Nephron progenitor cell (in vitro differentiated cells): ENCODE measurements at places on chromosomes 12 and 14.

DNA sequence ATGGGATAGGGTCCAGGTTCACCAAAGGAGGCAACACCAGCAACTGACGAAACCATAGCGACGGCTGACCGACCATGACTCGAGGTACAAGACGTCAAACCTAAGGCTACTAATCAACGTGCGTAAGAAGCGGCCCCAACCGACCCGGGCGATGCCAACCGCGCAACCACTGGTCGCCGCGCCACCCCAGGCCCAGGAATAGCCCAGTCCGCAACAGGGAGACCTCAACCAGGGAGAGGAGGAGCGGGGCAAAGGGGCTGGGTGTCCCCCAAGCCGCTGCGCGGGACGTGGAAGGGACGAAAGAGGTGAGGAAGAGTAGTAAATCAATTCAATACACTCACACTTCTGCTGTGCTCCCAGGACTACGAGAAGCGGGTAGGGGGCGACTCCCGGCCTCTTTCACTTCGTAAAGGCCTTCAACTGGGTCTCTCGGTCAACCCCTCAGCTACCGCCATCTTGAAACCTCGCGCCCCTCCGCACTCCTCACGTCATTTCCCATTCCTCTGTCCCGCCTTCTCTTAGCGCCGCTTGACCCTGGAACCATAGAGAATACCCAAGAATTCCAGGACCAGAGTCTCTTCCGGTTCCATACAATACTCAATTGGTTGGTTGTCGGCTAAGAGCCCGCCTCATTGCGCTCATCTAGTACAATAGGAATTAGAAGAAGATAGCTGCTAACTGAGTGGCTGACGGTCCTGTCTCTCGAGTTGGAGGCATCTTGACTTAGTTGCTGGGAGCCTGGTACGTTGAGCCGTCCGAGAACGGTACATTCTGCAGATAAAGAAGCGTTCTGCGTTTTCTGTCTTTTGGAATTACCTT is at the start of the genes C12orf60 and WBP11:
Gene C12orf60 (plus strand): TSS at position 660 of the 819 bp plus-strand sequence. CDS start 19,266 bp downstream, outside the sequence.
Gene WBP11 (minus strand): TSS at position 468 of the 819 bp plus-strand sequence. CDS start 2,095 bp downstream, outside the sequence.
- peak; percentile 84 for DNase-seq

DNA sequence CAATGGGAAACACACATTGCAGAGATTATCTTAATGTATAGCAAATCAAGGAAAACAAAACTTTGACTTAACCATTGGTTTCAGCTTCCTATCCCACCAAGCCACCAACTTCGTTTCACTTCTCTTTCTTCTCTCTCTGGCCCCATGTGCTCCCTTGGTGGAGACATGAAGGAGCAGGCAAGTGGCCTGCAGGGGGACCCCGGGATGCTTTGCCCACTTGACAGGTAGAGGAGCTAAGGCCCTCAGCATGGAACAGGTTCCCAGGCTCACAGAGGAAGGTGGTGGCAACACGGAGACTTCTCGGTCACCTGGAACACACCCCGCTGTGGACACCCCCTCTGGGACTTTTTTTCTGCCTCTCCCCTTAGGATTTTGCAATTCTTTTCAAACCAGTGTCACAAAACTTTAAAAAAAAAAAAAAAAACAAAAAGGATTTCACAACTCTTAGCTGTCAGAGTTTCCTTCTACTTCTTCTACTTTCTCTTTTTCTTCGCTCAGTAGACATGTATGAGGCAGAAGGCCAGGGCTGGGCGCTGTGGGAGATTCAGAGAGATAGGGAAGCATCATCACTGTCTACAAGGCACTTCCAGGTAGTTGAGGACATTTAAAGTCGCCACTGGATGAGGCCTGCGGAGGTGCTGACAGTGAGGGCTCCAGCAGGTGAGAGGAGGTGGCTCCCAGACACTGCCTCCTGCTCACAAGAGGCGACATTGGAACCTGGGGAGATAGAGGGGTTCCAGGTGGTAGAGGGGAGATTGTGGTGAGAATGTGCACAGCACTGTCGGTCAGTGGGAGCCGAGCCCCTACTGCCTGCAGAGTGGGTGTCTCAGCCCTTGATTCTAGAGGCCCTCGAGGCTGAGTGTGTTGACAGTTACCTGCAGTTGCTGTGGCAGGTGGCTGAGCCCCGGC is 119.6 kb downstream of the GCH1 start:
- peak; percentile 22 for DNase-seq

GRCh38 chr12:22729957-22730443 is 105.0 kb downstream of the ETNK1 start:
- no peak for DNase-seq

- no peak for DNase-seq
Observed at GRCh38 chr14:80059041-80059440, 152.3 kb downstream of the DIO2 start.

GRCh38 chr12:125185740-125186470 is 120.7 kb downstream of the AACS start:
- DNase-seq, result peak; percentile 92

- peak; percentile 57 for DNase-seq
Observed at GRCh38 chr12:12008931-12009611, 61.7 kb upstream of the BCL2L14 start.

DNA sequence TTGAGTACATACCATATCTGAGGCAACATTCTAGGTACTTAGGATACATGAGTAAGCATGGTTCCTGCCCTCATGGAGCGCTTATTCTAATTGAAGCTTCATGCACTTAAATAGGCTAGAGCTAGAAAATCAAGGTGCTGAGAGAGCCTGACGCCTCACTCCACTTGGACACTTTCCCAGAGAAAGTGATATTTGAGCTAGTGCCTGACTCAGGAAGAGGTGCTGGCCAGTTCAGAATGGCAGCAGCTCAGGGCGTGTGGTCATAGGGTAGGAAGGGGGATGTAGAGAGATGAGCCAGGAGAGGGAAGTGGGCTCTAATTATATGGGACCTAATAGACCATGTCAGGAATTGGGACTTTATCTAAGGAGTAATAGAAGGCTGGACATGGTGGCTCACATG is 33.3 kb downstream of the TULP3 start:
- no peak for DNase-seq

- no peak for DNase-seq
Observed at GRCh38 chr12:15192720-15193119, 28.5 kb downstream of the RERG start.

GRCh38 chr14:68873376-68873775 is 80.5 kb upstream of the ZFP36L1 start:
- DNase-seq, result no peak

DNA sequence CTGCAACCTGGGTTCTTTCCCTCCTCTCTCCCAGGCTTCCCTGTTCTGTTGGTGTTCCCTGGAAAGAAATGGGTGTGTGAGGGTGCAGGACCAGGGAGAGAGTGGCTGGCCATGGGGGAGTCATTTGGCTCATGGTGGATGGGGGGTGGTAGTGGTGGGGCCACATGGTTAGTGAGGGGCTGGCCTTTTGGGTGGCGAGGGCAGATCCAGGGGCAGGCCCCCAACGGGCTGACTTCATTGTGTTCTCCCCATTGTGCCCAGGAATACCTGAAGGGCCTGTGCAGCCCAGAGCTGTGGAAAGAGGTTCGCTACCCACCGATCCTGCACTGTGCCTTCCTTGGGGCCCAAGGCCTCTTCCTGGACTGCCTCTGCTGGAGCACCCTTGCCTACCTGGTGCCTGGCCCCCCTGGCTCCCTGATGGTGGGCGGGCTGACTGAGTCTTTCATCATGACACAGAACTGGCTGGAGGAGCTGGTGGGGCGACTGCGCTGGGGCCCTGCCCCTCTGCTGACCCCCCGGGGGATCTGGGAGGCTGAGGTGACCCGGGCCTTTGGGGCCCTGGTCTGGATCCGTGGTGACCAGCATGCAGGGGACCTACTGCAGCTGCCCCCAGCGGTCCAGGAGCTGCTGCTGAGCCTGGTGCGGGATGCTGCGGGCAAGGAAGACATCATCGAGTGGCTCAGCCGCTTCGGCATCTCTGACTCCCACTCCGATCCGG is 9.0 kb downstream of the NYNRIN start:
- no peak for DNase-seq

GRCh38 chr12:6735448-6736191 is 11.8 kb downstream of the COPS7A start:
- DNase-seq, result peak; percentile 54

DNA sequence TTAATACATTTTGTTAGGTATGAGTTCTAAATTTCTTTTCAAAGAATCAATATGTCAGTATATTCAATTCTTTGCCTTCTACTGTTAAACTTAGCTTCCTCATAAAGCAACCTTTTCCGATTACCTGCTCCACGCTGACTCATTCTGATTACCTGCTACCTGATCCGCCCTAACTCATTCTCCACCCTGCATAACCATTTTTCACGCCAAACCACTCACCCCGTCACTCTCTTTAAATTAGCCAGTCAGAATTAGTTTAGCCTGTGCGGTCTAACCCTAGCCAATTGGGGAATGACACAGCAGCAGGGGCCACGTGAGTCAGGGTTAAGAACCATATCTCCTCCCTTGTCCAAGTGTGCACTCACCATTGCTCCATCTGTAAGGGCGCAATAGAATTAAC is 72.2 kb upstream of the FICD start:
- DNase-seq, result no peak

GRCh38 chr14:93262446-93262845 is 55.4 kb downstream of the UBR7 start:
- no peak for DNase-seq

DNA sequence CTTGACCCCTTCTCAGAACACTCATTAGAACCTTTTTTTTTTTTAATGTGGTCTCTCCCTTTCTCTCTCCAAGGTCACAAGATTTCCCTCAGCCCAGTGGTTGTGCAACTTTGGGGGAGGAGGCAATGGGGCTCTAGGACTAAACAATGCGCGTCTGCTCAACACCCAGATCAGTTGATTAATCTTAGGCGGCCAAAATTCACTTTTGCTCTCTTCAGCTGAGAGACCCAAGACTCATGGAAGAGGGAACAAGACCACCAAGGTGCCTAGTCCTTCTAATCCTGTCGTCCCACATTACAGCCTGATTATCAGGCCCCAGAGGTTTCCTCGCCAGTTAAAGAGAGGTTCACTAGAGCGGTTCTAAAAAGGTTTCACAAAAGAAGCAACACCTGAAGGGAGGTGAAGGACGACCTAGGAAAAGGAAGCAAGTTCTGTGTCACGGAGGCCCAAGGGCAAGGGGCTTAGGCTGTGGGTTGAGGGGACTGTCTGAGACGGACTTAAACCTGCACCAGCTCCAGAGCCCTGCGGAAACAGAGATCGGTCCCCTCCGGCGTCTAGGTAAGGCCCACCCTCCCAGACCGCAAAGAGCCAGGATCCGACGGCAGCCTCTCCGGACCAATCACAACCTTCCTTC is 824 bp upstream of the TARBP2 start:
- DNase-seq, result no peak

GRCh38 chr14:41609704-41610183 is 3.1 kb downstream of the LRFN5 start:
- DNase-seq, result peak; percentile 74

DNA sequence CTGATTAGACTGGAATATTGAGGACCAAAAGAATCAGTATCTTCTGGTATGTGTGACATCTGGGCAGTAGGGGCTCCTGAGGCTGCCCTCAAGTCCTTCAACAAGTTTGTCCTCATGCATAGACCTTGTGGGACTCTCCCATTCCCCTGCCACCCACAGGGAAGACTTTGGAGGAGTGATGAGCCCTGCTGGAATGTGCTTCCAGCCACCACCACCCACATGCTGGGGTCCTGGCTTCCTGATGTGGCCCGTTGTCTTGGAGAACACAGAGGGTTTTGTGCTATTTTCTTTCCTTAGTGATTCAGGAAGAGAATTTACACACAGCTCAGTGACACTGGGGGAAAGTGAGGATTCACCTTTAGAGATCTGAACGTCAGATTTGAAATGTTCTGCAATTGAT is 29.2 kb upstream of the SEL1L start:
- no peak for DNase-seq

GRCh38 chr14:93825235-93825553 is 36.9 kb upstream of the PRIMA1 start:
- no peak for DNase-seq
